ENCODE measurements at places on chromosomes 6 and 20.

- no peak for DNase-seq
Measured at GRCh38 chr6:14533446-14533845, 415.9 kb downstream of the CD83 start.

- DNase-seq, result no peak
Measured at GRCh38 chr6:126199466-126199865, 140.4 kb upstream of the CENPW start.

- no peak for DNase-seq
Measured at GRCh38 chr6:7507600-7507999, 33.9 kb upstream of the DSP start.

DNA sequence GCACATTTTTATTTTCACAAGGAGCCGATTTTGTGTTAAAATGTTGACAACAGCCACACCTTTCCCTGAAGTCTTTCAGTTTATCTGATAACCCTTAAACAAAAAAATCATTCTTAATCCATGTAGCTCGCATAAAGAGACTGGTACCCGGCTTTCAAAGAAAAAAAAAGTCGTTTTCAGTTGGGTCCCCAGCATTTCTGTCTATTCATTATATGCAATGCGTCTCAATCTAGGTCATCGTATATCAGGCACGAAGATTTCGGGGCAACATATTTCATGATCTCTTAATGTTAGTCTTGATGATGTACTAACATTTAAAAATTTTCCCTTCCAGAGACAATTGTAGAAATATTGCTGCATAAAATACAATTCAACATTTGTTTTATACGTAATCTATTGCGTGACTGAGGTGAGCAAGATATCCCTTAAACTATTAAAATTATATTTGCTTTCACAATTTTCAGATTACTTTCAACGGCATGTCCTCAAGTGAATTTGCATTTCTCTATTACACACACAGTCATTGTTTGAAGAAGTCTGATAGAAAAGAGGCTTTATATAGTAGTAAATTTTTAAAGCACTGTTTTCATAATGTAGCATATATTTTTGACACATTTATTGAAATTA lies 2.9 kb upstream of the TUBB2B start:
- DNase-seq, result no peak

DNA sequence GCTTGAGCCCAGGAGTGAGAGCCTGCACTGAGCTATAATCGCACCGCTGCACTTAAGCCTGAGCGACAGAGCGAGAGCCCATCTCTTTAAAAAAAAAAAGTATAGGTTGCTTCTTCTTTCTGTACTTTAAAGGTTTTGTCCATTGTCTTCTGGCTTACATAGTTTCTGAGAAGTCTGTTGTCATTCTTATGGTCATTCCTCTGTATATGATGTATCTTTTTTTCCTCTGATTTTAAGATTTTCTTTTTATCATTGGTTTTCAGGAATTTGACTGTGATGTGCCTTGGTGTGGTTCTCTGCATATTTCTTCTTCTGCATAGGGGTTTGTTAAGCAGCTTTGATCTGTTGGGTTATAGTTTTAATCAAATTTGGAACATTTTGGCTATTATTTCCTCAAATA lies 29.1 kb downstream of the QRSL1 start:
- no peak for DNase-seq

DNA sequence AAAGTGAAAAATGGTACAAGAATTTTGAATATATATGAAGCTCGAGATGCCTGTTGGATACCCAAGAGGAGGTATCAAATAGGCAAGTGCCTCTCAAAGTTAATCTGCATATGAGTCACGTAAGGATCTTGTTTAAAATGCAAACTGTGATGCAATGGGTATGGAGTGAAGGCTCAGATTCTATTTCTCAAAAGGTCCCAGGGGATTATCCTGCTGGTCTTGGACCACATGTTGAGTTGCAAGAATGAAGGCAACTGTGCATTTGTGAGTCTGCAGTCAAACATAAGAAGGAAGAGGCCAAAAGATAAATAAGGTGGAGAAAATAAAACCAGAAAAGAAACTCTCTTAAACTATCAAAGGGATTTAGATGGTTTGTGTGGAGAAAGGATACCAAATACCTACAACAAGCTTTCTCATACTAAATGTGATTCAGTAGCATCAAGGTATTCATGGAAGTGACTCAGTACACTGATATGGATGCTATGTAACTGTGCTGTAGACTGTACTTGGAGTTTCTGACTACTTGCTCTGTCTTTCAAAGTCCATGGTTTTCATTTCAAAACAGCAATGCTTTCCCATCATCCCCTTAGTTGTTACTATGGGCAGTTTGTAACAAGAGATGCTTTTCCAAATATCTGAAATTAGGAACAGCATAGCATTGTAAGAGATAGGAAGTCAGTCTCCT lies 106.3 kb downstream of the GFRAL start:
- DNase-seq, result peak; percentile 8

DNA sequence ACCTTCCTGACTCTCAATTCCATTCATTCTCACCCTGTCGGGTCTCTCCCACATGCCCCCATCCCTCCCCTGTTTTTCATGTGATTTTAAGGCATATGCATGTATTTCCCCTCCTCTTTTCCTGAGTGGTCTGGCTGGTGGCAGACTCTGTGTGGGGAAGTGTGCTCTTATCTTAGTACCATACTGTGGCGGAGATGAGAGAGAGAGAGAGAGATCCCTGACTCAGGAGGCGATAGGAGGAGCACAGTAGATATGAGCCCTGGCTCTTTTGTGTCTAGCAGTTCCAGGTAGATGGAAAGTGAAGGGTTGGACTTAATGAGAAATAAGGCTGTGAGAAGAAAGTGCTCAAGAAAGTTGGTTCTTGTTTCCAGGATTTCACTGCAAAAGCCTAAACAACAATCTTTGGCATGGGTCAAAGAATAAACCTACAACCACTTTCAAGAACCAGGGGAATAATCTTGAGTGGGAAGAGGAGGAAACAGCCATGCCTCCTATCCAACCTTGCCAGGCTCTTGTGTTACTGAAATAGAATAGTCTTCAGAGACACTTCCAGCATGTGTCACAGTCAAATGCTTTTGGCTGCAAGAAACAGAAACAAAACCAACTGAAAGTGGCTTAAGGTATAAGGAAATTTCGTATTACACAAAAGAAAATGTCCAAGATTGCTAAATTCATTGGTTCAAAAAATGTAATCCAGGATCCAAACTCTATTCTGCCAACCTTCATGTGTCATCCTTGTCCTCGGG lies 123.8 kb upstream of the MYLIP start:
- no peak for DNase-seq

GRCh38 chr20:889106-889505 lies 27.0 kb downstream of the ANGPT4 start:
- DNase-seq, result no peak

DNA sequence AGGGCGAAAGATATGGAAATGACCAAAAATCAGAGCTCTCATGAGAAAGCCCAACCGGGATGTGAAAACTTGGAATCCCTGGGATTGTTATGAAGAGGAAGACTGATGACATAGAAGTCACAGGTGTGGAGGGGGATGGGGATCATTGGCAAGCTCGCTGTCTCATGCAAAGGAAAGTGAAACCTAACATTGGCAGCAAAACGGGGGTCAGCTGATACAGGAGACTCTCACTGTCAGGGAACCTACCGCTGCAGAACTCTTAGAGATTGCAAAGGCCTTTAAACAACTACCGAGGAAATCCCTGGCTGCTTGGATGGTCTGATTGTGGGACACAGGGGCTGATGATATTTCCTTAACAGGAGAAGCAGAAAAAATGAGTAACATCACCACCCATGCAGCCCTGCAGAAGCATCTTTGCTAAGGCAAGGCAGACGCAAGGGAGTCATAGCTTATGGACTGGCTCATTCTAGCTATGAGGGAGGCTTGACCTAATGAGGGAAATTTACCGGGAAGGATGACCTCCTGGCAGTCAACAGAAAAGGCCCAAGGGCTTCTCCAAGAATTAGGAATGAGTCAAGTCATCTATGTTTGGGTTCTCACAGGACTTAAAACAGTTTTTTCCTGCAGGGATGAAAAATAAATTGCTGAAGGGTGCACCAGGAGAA lies 7.0 kb downstream of the MUC21 start:
- DNase-seq, result no peak

DNA sequence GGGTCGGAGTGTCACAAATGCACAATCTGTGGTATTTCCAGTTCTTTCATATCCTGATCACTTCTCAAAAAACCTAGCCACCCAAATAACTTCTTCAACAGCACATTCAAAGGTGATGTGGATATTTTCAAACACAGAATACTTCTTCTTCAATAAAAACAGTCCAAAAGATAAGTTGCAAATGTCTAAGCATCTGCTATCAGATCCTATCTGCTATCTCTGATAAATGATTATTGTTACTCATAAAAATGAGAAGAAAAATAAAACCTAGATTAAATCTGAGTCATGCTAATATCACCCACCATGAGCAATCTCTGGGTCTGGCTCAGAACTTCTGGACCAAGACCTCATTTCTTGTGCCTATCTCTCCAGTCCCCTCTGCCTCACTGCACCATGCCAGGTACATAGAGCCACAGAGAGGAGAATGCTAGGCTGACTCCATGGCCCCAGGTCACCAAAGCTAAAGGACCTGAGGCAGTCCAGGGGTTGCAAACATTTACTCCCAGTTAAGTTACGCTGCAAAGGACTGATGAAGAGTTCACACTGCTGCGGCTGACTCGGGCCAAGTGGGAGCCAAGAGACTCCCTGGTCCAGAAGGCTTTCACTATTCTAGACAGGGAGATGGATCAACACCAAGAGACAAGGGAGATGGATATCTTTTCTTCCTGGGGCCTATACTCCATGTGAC lies 101.4 kb downstream of the KIF13A start:
- no peak for DNase-seq

DNA sequence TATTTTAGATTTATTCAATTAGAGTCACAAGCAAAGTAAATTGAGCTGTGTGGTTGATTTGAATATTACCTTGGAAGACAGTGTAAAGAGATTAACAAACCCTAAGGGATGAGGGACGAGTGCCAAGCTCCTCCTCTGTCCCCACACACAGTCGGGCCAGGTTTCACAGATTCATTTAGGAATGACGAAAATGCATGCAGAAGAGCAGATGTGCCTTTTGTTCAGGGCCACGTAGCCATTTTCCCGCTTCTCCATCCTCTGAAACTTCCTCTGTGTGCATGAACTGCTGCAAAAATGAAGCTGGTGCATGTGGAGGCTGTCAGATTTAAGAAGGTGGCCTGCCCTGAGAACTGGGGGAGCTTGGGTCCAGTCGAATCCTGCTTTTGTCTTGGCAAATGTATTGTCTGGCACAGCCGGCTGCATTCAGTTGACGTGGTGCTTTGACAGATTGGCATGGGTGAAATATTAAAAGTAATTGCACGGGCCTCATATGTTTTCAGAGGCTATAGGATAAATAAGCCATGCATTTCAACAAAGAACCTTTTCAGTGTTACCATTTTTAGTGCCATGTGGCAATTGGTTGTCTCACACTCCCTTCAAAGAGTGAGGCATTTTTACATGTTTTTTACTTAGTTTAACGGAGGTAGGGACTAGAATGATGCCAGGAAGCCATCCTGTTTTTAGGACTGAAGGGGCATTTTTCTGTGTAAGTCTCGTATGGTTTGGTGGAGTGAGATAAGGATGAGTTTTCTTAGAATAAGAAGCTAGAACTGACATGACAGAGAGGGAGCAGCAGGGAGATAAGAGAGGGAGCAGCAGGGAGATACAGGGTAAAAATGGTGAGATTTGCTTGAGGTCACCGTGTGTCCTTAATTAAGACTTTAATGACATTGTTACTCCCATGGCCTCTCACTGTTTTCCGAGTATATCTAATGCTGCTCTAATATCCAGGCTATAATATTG lies 361.1 kb downstream of the NRN1 start:
- DNase-seq, result no peak

DNA sequence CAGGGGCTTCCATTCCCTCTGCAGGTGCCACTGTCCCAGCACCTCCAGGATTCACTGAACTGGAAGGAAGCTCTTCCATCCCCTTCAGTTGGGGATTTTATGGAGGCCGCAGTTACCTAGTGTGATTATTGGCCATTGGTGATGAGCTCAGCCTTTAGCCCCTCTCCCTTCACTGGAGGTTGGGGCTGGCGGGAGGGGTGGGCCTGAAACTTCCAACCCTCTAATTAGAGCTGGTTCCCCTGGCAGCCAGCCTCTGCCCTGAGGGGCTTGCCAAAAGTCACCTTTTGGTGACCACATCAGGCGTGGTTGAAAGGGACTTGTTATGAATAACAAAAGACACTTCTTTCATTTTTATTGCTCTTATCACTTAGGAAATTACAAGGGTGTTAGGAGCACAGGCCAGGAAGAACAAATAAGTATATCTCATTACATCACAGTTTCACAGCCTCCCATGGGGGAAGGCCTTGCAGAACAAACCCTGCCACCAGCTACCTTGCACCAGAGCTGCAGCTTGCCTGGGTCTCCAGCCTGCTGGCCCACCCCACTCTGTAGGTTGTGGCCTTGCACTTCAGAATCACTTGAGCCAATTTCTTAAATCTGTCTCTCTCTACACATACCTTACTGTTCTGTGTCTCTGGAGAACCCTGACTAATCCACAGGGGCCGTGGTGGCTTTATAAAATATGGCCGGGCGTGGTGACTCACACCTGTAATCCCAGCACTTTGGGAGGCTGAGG lies 5.0 kb downstream of the PYGB start:
- no peak for DNase-seq

- no peak for DNase-seq
Measured at GRCh38 chr20:45819466-45819865, 7.0 kb downstream of the UBE2C start.

DNA sequence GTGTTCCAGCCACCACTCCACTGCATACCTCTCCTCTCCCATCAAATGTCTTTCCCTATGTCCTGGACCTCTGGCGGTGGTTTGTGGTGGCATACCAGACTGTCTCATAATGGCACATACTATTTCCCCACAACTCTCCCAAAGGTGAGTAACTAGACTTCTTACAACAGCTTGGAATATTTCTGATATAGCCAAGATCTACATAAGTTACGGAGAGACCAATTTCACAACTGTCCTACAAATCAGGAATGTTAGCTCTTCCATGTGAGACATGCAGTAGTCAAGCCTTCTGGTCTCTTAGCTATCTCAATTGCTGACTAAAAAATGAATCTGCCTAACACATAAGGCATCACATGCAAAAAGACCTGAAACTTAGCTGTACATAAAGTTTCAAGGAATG lies 588.9 kb downstream of the RNF144B start:
- no peak for DNase-seq

GRCh38 chr20:14715400-14715799 lies 378.0 kb upstream of the FLRT3 start:
- DNase-seq, result peak; percentile 29

DNA sequence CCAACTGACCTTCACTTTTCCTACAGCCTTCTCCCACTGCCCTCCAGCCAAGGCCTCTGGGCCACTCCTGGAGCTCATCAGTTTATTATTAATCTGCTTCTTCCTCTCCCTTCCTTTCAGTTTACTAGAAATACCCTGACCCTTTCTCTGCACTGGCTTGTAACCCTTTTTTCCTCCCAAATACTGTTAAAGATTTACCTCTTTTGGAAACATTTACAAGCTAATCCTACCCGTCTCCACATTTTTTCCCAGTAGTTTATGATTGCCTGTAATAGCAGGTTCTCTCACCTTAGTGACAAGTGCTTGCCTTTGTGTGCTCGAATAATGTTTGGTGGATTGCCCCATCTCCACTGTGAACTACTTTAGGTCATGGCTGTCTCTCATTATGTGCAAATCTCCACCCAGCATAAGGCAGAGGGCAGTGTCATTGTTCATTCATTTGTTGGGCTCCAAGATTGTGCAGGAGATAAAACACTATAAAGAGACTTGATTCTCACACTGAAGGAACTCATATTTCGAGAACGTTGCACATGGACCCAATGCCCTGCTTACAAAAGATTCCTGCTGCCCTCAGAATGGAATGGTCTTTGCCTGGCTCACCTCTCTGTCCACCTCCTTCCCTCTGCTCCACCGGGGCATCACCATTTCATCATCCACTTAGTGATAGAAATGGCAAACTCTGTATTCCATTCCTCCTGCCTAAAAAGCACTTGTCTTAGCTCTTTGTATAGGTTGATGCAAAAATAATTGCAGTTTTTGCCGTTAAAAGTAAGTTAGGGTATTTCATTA lies 491.1 kb downstream of the UTRN start:
- DNase-seq, result no peak

Data from iPS-NIHi11 (cell line).